AG04449 (cell line): ENCODE measurements at places on chromosomes 11 and 22.

- no peak for DNase-seq
These were observed 972.1 kb downstream of the JRKL start for GRCh38 chr11:97361812-97362378.

DNA sequence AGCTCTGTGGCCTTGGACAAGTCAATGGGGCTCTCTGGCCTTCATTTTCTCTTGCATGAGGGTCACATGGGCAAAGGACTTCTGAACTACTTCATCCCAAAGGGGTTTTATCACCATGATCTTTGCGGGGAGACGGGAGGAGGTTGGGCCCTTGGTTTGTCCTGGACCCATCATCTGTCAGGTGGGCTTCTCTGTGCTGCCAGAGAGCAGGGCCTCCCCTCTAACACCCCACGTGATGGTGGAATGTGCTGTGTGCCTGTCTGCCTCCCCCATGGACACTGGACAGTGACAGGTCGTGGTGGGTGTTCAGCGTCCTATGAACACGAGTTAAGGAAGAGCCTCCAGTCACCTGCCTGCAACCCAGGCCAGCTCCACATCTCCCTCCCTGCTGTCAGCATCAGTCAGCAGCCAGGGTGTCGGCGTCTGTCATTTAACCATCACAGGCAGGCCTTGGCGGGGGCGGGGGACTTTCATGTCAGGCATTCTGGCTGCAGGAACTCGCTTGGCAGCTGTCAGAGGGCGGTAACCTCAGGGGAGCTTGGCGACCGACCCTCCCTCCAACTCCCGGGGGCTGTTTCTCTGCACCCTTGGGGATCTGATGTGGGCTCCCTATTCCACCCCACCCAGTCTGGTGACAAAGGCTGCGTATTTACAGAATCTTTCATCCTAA, 2.6 kb upstream of the SUN2 start:
- DNase-seq: no peak

DNA sequence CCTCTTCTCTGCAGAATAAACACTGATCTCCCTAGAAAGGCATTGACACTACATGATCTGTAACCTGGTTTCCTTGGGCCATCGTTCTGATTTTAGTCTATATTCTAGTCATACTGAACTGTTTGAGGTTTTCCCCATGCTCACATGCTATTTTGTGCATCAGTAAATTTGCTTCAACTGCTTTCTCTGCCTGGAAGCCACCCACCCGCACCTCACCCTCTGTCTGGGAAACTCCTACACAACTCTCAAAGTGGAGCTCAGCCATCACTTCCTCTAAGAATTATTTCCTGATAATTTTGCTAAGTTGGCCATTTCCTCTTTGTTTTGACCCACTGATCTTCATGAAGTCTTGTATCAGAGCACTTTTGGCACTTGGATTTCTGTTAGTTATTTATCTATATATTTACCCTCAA, 36.1 kb downstream of the MMP20 start:
- no peak for DNase-seq

- no peak for DNase-seq
These were observed 95.5 kb downstream of the PDHX start for GRCh38 chr11:35011944-35012343.

DNA sequence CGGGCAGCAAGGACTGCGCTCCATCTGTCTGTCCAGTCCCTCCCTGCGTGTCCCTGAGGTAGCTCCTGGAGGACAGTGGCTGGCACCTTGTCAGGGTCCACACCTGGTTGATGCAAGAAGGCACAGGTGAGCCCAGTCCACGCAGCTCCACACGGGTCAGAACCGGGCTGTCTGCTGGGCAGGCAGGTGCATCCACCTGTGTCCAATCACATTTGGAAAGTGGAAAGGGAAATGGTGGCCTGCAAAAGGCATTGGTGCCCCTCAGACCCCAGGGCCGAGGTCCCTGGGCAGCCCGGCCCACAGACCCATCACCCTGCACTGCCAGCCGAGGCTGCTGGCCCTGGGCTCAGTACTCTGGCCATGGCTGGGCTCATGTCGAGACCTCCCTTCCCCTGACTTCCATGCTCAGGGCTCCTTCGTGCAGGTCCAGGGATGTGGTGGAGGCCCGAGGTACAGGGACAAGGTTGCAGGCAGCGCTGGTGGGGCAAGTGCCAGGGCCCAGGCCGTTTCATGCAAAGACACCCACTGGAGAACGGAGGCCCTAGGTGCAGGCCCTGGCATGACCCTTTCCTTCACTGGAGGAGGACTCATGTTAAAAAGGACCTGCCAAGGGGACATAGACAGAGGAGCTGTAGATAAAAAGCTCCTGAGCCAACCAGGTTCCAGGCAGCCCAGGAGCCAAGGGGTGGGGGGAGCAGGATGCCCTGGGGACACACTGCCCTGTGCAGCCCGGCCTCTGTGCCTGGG, 38.9 kb upstream of the TH start:
- no peak for DNase-seq

- DNase-seq: no peak
These were observed 43.7 kb downstream of the WNT11 start for GRCh38 chr11:76162336-76163288.

DNA sequence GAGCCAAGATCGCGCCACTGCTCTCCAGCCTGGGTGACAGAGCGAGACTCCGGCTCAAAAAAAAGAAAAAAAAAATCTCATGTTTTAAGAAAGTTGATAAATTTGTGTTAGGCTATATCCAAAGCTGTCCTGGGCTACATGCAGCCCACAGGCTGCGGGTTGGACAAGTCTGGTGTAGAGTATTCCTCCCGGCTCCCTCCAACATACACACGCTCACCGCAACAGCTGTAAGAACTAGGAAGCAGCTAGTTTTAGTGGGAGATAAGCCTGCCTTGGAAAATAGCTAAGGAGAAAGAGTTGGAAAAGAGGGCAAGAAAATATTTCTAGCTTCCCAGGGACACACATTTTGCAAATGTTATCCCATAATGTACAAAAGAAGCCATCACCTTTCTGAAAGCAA, 46.6 kb downstream of the CELF1 start:
- no peak for DNase-seq

GRCh38 chr11:116888884-116889549, 51.6 kb upstream of the APOA1 start:
- no peak for DNase-seq

GRCh38 chr22:41302811-41303210, 1.5 kb downstream of the ZC3H7B start:
- no peak for DNase-seq

GRCh38 chr11:104142698-104143097, 21.2 kb downstream of the PDGFD start:
- DNase-seq: no peak

- no peak for DNase-seq
These were observed 81.9 kb downstream of the CEP164 start for GRCh38 chr11:117409511-117409910.

- no peak for DNase-seq
These were observed 81.7 kb upstream of the APOA1 start for GRCh38 chr11:116918925-116919655.

GRCh38 chr22:39634530-39635405, 64.2 kb downstream of the CACNA1I start:
- DNase-seq: peak; percentile 26

DNA sequence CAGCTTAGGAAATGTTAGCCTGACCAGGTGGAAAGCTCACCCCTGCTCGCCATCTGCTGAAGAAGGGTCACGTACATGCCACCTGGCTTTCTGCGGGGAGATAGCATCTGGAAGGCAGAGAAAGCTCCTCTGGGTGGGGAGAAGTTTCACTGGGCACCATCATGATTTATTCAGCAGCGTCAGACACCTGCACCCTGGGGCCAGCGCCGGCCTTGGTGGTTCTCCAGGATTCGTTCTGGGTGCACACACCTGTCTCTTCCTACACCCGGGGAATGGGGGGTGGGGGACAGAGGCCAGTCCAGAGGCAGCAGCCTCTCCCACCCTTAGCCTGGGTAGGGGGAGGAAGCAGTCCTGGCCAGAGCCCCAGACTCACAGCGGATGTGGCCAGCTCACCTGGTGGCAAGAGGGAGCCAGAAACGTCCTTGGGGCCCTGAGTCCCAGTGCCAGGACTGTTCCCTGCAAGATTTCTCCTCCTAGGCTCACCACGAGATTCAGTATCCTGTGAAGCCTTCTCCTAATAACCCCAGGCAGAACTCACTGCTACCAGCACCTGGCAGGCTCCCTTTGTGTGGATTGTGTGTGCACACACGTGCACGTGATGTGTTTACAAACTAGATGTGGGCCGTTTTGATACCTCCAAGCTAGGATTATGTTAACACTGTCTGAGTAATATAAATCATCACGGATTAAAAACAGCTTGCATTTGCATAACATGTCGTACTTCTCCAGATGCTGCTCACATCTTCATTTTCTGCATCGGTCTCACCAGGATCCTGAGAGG, 17.3 kb upstream of the RASD2 start:
- no peak for DNase-seq

GRCh38 chr11:132632641-132633124, 899.6 kb downstream of the OPCML start:
- peak; percentile 99 for DNase-seq

DNA sequence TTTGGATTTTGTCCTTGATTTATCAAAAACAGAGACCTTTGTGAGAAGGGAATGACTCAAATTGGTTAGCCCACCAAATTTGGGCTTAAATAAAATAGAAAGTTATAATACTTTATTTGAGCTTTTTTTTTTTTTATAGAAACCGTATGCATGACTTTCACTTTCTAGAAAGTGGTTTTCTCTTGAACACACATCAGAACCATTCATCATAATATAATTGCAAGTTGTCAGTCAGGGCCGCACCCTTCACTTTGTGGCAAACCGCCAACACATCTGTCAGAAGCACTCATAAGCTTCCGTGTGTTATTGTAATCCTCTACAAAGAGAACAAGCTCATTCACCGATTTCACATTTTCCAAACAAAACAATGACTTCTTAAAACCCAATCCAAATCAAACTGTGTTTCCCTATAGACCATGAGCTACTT, 76.1 kb downstream of the SOX6 start:
- no peak for DNase-seq

DNA sequence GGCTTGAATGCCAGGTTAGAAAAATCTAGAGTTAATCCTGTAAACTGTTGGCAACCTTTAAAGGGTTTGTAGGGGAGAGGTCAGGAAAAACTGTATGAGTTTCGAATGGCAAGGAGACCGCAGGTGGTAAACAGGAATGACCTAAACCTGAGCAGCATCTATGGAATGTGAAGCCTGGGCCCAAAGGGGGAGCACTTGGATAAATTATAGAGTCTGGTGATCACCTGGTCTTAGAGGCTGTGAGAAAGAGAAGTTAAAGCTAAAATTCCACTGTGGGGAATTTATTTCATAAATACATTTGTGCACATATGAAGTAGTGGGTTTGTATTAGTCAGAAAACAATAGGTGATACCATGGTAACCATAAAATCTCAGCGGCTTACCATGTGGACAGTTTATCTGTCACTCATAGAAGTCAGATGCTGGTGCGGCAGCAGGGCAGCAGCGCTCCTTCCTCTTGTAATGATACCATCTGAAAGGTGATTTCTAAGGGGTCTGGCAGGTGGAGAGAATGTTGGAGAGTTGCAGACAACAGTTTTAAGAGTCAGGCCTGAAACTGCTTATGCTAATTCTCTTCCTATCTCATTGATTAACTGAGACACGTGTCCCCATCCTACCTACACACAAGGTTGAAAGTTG, 1104.4 kb upstream of the CCDC90B start:
- no peak for DNase-seq

GRCh38 chr11:120184946-120185705, 25.7 kb upstream of the OAF start:
- DNase-seq: no peak

- no peak for DNase-seq
These were observed 10.0 kb downstream of the TAB1 start for GRCh38 chr22:39409516-39410029.

DNA sequence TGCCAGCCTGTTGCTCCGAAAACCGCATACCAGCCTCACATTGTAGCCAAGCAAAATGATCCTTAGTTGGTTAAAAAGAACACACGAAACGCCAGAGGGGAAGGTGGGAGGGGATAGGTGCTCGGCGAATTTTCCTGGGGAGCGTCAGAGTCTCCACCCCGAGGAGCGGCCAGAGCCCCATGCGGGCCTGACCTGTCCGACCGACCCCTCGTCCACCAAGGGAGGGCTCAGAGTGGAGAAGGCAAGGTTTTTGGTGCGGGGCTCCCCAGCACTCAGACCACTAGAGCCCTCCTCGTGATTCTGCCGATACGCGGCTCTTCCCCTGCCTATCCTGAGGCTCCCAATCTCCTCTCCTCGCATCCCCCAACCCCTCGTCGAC, 39.6 kb downstream of the DIXDC1 start:
- no peak for DNase-seq

- DNase-seq: no peak
These were observed 52.8 kb upstream of the SLC35C1 start for GRCh38 chr11:45752106-45752505.

DNA sequence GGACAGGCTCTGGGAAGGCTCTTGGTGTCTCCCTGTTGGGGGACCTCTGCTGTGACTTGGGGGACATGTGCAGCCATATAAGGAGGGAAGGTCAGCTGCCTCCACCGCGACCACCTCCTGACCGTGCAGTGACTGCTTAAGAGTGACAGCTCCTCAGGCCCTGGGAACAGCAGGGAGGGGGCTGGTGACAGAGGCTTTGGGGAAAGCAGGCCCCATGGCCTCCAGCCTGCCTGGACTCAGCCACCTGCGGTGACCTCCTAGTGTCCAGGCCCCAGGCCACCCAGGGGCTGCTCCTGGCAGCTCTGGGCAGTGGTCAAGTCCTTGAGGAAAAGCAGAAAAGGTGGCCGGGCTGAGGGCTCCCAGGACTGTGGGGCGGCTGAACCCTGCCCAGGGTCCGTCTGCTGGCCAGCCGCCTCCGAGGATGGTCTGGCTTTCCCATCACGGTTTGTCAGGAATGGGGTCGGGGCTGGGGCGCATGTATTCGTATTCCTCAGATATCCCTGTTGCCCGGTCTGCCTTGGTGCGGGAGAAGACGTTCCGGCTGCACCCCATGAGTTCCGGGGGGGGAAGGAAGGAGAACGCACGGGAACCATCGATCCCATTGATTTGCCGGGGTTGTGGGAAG, 96.8 kb downstream of the WNT7B start:
- DNase-seq: no peak

GRCh38 chr11:16239141-16240105, 116.9 kb downstream of the SOX6 start:
- no peak for DNase-seq

DNA sequence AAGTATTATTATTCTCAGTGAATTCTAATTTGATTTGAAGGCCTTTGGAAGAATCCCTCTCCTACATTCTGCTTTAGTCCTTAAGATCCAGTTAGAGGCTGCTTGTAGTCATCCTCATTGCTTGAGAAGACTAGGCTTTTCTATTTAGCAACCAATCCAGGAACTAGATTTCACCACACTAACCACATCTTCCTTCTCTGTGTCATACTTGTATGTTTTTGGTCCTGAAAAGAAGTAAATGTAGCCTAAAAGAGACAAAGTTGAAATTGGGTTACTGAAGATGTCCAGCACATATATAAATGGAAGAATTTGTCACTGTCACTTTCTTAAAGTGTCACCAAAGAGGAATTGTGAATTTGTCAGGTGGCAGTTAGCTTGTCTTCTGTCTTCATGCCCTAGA, 46.6 kb upstream of the MMP7 start:
- DNase-seq: no peak

GRCh38 chr11:17457396-17458173, 19.1 kb downstream of the ABCC8 start:
- DNase-seq: no peak
